ENCODE measurements at places on chromosomes 2 and 18.

DNA sequence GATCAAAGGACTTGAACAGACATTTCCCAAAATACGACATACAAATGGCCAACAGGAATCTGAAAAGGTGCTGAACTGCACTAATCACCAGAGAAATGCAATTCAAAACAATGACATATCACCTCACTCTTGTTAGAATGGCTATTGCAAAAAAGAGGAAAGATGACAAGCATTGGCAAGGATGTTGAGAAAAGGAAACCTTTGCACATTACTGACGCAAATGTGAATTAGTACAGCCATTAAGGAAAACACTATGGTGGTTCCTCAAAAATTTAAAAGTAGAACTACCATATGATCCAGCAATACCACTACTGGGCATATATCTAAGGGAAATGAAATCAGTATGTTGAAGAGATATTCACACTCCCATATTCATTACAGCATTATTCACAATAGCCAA is 57.7 kb upstream of the ASPRV1 start:
- DNase-seq, result no peak

- DNase-seq, result no peak
These were observed 41.8 kb downstream of the RAPGEF4 start for GRCh38 chr2:172777431-172777830.

- peak; percentile 75 for DNase-seq
These were observed 64.0 kb downstream of the TFCP2L1 start for GRCh38 chr2:121220995-121221394.

DNA sequence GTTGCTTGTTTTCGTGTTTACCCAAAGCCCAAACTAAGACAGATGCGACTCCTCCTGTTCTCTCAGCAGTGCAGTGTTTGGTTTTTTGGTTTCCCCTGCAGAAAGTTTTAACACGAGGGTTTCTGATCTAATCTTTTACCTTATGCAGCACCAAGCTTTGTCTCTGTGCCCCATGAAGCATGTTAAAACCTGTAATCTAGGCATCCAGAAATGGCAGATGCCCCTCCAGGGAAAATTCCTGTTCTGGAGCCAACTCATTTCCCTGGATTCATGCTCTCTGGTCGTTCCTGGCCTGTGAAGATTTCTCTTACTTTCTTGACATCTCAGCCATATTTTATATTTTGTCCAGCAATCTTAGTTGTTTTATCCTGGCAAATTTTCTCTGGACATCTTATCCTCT is 91.5 kb downstream of the LTBP1 start:
- peak; percentile 79 for DNase-seq

- peak; percentile 1 for DNase-seq
These were observed 1101.4 kb downstream of the CBLN2 start for GRCh38 chr18:71442731-71443141.

DNA sequence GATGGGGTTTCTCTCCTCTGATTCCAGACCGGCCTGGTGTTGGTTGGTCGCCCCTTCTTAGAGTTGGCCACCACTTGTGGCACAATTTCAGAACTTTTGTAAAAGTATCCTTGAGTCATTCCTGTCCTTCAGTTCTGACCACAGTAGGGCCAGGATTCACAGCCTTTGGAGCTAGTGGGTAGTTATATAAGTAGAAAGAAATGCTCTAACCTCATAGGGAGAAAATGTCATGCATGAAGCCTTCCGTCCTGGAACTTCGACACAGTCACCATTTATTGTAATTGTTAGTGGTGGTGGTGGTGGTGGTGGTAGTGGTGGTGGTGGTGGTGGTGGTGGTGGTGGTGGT is 65.4 kb downstream of the EPAS1 start:
- no peak for DNase-seq

- no peak for DNase-seq
These were observed 45.6 kb downstream of the LCLAT1 start for GRCh38 chr2:30492619-30493018.

DNA sequence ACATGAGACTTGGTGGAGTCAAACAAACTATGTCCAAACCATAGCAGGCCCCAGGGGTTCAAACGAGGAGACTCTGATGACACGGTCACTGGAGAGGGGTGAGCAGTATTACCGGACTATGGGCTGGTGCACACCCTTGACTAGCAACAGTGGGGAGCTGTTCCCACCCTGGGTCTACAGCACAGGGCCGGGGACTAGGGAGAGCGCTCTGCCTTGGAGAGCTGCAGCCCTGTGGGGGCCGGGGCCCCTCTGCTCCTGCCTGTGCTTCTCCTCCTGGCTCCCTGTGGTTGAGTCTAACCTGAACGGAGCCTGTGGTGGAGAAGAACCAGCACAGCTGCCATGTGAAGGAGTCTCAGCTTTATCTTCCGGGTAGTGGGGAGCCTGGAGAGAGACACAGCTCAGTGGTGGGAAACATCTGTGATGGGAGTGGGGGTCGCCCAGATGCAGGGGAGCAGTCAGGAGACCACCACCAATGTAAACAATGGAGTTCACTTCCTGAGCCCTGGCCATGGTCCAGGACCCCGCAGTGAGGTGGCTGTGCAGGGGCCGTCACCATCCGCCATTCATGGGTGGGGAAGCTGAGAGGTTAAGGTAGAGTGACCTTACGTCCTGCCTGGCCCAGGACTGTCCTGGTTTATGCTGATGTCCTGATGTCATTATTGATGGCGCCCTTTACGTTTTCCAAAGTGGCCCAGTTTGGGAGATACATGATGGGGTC is 195.7 kb upstream of the TWIST2 start:
- no peak for DNase-seq

GRCh38 chr2:74525717-74526648 is at the start of gene DQX1:
TSS of gene DQX1 (minus strand) at chr2:74526231. CDS start at chr2:74525729, 502 bp downstream.
- DNase-seq, result peak; percentile 95

DNA sequence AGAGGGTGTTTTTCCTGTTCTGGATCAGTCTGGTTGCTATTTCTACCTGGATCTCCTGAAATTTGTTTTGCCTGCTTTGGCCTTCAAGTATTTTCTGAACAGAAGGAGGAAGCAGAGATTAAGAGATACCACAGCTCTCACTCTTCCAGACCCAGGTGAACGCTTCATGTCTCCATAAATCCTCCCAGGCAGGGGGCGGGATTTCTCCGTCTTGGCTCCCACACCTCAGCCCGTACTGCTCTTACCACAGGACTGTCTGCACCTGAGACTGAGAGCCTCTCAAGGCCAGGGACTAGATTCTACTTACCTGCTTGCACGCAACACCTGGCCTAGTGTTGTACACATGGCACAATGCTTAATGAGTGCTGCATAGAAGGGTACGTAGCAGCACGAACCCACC is 59.9 kb upstream of the LRPPRC start:
- no peak for DNase-seq

- DNase-seq, result no peak
These were observed 44.7 kb downstream of the POMC start for GRCh38 chr2:25123682-25124081.

DNA sequence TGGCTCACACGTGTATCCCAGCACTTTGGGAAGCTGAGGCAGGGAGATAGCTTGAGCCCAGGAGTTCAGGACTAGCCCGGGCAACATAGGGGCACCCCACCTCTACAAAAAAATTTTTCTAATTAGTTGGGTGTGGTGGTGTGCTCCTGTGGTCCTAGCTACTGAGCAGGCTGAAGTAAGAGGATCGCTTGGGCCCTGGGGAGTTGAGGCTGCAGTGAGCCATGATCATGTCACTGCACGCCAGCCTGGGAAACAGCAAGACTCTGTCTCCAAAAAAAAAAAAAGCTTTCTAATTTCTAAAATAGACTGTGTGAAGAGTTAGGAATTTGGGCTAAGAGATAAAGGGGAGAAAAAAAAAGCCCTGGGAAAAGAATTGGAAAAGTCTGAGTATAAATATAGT is 51.9 kb upstream of the NAB1 start:
- DNase-seq, result peak; percentile 27

DNA sequence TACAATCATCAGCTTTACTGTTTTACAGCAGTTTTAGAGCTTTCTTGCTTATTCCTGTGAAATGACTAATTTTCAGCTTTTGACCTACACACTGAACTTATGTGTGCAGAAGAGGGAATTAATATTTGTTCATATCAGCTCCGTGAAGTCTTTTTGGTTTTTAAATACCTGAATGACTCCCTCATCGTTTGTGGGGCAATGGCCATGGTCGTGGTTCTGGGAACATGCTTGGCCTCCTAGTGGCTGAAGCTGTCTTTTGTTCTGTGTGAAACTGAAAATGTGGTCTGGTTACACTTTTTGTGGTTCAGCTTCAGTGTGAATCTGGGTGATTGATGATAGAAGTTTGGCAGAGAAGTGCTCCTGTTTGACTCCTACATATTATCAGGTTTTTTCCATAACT is 408.1 kb downstream of the THSD7B start:
- DNase-seq, result no peak

All from foreskin keratinocyte (primary cell).